ENCODE measurements at places on chromosomes 2 and 18. TPM values are rescaled to one million over a fixed set of nuclear protein-coding genes. Genes with fewer than 3 reads are reported as not detected.

The VWA3B gene
- not detected for total RNA-seq

The RNPEPL1 gene
- 73.3 TPM for total RNA-seq

The CABLES1 gene
- total RNA-seq, result 34.1 TPM

The HYCC2 gene
- 13.0 TPM for total RNA-seq

The PSMD1 gene
- total RNA-seq, result 56.2 TPM

The AP1S3 gene
- total RNA-seq, result 3.4 TPM

The CAPN14 gene
- total RNA-seq, result 0.70 TPM

The RAB27B gene
- 32.8 TPM for total RNA-seq

The IL1R1 gene
- total RNA-seq, result 57.1 TPM

The HOXD9 gene
- total RNA-seq, result 2.6 TPM

The LRP1B gene
- 2.7 TPM for total RNA-seq

DNA sequence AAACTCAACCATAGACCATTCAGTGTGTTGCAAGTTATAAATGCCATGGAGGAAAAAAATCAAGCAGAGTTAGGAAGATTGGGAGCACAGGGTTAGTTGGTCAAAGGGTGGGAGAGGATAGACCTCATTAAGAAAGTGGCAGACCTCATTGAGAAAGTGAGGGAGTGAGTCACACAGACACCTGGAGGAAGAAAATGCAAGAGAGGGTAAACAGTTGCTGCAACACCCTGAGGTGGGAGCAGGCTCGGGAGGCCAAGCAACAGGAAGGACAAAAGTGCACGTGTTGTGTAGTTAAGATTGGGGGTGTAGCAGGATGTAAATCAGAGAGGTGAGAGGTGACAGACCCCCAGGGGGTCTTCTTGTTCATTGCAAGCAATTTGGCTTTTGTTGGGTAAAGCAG is 6.4 kb downstream of the IL1RL1 start:
- H3K4me3 ChIP-seq, result no peak overlapping the region
- H3K36me3 ChIP-seq, result no peaks in the 10 kb centered on the region

DNA sequence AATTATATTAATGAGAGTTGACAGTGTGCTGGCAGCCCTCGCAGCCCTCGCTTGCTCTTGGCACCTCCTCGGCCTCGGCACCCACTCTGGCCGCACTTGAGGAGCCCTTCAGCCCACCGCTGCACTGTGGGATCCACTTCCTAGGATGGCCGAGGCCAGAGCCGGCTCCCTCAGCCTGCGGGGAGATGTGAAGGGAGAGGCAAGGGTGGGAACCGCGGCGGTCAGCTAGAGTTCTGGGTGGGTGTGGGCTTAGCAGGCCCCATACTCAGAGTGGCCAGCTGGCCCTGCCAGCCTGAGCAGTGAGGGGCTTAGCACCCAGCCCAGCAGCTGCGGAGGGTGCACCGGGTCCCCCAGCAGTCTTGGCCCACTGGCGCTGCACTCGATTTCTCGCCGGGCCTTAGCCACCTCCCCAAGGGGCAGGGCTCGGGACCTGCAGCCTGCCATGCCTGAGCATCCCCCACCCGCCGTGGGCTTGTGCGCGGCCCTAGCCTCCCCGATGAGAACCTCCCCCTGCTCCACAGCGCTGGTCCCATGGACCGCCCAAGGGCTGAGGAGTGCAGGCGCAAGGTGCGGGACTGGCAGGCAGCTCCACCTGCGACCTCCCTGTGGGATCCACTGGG is 68.2 kb upstream of the LRRTM4 start:
- no peak overlapping the region for H3K4me3 ChIP-seq
- H3K27ac ChIP-seq, result no peak overlapping the region
- H3K27me3 ChIP-seq, result no peaks in the 10 kb centered on the region
- DNase-seq, result peak; percentile 75
- H3K4me1 ChIP-seq, result no peaks in the 10 kb centered on the region

- peaks cover 34% of the 10 kb centered on the region for H3K4me1 ChIP-seq
- H3K27ac ChIP-seq, result no peak overlapping the region
- H3K27me3 ChIP-seq, result no peaks in the 10 kb centered on the region
- no peaks in the 10 kb centered on the region for H3K36me3 ChIP-seq
- H3K4me3 ChIP-seq, result no peak overlapping the region
- no peak for DNase-seq
Measured at GRCh38 chr2:60212181-60212945, 341.1 kb downstream of the BCL11A start.

GRCh38 chr2:156476850-156477206 is 40.6 kb downstream of the GPD2 start:
- H3K27me3 ChIP-seq, result no peaks in the 10 kb centered on the region
- peaks cover 17% of the 10 kb centered on the region for H3K4me1 ChIP-seq
- no peaks in the 10 kb centered on the region for H3K36me3 ChIP-seq
- no peak overlapping the region for H3K27ac ChIP-seq
- no peak overlapping the region for H3K4me3 ChIP-seq

DNA sequence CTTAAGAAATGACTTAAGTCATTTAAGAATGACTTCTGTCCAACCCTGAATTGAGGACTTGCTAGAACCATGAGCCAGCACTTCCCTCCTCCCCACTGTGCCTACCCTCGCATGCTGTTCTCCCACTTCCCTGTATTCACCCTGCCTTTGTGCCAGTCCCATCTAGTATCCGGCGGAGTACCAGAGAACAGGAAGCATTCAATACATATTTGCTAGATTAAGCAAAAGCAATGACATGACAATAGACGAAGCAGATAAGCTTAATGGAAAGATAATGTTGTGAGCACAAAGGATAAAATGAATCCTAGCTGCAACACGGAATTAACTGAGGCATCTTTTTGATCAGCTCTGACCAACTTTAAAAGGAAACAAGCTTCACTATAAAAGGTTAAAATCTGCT is 328.5 kb downstream of the TDRD15 start:
- DNase-seq, result no peak
- no peaks in the 10 kb centered on the region for H3K4me1 ChIP-seq
- no peaks in the 10 kb centered on the region for H3K36me3 ChIP-seq
- no peaks in the 10 kb centered on the region for H3K27me3 ChIP-seq

DNA sequence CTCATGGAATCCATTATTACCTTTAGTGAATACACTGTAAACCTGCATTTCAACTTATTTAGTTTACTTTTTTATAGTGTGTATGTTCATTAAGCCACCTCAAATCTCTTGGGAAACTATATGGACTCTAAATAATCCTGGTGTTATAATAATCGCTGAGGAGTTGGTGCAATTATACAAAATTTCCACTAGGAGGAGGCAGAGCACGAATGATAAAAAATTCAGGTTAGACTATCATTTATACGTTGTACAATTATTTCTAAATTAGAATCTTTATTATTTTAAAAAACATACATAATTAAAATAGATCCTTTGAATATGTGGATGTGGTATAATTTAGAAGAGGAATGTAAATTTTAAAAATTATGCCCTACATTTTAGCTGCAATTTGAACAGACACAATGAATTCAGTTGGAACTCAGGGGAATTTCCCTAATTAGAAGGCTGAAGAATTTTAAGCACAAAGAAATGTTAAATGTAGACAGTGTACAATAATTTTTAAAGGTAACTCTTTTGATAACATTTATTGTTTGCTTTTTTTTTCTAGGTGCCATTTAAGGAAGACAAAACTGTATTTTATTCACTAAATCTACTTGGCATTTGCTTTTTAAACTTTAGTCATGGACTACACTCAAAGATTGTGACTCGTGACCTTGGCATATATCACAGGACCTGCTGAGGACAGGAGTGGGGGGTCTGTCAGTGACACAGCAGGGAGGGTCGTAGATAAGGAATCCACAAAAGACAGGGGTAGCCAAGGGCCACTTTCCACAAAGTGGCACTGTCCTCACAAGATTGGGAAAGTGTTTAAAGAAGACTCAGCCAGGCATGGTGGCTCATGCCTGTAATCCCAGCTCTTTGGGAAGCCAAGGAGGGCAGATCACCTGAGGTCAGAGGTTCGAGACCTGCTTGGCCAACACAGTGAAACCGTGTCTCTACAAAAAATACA is 45.5 kb downstream of the RAB12 start:
- no peaks in the 10 kb centered on the region for H3K27me3 ChIP-seq
- H3K27ac ChIP-seq, result no peak overlapping the region
- H3K36me3 ChIP-seq, result no peaks in the 10 kb centered on the region
- H3K4me3 ChIP-seq, result no peak overlapping the region
- H3K4me1 ChIP-seq, result no peaks in the 10 kb centered on the region

DNA sequence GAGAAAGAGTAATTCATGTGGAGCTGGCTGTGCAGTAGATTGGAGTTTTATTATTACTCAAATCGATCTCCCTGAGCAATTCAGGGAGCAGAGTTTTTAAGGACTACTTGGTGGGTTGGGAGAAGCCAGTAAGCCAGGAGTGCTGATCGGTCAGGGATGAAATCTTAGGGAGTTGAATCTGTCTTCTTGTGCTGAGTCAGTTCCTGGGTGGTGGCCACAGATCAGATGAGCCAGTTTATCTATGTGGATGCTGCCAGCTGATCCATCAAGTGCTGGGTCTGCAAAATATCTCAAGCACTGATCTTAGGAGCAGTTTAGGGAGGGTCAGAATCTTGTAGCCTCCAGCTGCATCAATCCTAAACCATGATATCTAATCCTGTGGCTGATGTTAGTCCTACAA is 17.0 kb upstream of the UGT1A8 start:
- DNase-seq, result no peak
- no peaks in the 10 kb centered on the region for H3K4me1 ChIP-seq
- H3K36me3 ChIP-seq, result no peaks in the 10 kb centered on the region
- no peaks in the 10 kb centered on the region for H3K27me3 ChIP-seq
- no peak overlapping the region for H3K27ac ChIP-seq
- H3K4me3 ChIP-seq, result no peak overlapping the region

DNA sequence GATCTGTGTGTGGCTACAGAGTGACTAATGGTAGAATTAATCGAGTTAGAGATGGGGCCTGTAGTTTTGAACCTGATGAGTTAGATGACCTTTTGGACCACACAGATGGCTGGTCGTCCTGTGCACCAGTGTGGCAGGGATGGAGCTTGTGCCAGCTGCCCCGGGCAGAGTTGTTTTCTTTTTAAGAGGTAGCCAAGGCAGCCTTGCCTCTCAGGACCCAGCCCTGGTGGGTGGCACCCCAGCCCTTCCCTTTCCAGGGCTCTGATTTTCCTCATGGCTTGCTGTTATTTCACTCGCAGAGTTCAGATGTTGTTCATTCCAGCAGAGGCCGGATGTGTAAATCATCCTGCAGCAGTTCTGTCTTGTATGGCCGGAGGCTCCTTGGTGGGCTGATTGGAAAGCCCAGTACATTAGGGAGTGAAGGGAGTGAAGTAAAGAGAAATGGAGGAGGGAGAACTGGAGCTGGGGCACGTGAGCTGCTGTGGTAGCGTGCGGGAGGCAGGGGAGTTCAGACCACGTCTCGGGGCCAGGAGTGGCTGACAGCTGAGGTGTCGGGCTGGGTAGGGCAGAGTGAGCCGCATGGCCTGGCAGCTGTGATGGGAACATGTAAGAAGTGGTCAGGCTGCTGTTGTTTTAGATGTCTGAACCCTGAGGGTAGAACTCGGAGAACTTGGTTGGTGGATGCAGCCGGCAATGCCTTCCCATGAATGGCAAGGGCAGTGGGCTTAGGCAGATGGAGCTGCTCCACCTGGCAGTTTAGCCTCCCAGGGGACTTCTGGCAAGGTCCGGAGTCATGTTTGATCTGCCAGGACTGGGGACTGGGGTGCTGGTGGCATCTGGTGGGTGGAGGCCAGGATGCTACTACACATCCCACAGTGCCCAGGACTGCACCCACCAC is 28.8 kb downstream of the ASAP2 start:
- peaks cover 75% of the 10 kb centered on the region for H3K4me1 ChIP-seq
- no peaks in the 10 kb centered on the region for H3K36me3 ChIP-seq
- H3K27ac ChIP-seq, result peak overlapping the region; percentile 62
- H3K4me3 ChIP-seq, result no peak overlapping the region
- no peak for DNase-seq

DNA sequence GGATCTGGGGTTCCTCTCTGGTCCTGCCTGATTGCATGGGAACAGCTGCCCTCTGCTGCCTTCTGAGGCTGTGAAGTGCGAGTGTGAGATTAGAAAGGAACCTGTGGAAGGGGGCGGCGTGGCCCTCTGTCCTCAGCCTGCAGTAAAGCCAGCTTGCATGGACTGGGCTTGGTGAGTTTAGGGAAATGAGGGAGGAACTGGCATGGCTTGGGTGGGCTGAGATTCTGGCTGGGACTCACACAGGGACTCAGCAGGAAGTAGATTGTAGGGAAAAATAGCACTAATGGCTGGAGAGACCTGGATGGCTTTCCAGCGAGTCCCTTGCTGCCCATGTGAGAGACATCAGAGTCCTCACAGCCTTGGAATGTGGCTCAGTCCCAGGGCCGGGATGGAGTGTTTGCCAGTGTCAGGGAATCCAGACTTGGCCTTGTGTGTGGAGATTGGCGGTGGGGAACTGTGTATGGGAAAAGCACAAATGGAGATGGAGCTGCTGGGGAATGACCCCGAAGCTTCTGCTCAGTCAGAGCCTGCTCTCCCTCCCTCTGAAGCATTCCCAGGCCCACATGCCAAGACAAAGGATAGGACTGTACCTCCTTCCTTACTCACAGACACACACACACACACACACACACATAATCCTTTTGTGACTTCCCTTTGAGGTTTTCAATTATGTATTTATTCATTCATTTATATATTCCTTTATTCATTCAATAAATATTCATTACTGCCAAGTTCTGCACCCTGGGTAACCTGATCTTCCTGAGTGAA is 115.4 kb downstream of the ACAA2 start:
- H3K27ac ChIP-seq, result no peak overlapping the region
- H3K4me3 ChIP-seq, result no peak overlapping the region
- no peaks in the 10 kb centered on the region for H3K27me3 ChIP-seq

DNA sequence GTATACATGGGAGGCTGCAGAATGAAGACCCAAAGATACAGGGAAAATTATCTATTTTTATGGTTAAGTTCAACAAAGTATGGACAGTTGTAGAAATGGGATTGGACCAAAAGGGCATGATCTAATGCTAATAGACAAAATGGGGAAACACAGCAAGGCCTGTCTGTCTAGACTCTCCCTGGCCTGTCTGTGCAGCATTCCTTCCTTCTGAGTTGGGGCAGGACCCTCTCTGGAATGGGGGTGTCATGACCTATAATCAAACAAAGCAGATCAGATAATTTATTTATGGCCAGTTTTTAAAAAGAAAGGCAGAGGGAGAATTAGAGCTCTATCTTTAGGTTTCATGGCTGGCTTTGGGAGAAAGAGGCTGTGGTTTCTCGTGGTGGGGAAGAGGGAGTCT is 104.4 kb downstream of the CTIF start:
- no peak for DNase-seq
- H3K4me1 ChIP-seq, result no peaks in the 10 kb centered on the region
- no peak overlapping the region for H3K27ac ChIP-seq
- H3K4me3 ChIP-seq, result no peak overlapping the region

DNA sequence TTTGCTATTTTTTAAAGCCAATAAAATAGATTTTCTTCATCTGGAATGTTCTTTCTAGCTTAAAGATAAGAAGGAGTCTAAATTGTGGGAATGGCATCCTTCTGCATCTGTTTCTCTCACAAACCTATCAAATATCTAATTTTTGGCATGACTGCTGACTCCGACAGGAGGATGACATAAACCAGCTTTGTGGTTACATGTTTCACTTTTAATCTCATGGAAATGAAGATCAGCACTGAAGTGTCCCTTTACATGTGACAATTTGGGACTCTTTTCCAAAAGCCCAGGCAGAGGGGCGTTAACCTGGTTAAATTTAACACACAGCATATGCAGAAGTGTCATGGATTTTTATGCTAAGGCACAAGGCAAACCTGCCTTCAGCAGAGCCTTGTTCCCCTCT is 694.7 kb downstream of the ARHGAP15 start:
- H3K36me3 ChIP-seq, result no peaks in the 10 kb centered on the region
- H3K4me1 ChIP-seq, result no peaks in the 10 kb centered on the region
- no peak overlapping the region for H3K27ac ChIP-seq
